ENCODE measurements at places on chromosomes 5 and 9.

- DNase-seq, result no peak
These were observed 66.4 kb upstream of the SPRY4 start for GRCh38 chr5:142391058-142391845.

DNA sequence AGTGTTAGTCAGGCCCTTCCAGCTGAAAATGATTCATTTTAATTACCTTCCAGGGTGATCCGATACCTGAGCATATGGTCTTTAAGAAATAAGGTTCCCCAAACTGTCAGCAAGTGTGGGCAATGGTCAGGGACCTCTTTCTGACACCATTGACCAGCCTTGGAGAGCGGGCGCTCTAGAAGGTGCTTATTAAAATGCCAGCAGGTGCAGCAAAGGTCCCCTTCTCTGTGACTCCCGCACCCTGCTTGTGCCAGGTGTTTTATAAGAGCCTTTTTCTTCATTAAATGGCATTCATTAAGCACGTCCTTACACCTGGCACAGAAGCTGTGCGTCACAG, 85.3 kb downstream of the MVB12B start:
- DNase-seq, result no peak

DNA sequence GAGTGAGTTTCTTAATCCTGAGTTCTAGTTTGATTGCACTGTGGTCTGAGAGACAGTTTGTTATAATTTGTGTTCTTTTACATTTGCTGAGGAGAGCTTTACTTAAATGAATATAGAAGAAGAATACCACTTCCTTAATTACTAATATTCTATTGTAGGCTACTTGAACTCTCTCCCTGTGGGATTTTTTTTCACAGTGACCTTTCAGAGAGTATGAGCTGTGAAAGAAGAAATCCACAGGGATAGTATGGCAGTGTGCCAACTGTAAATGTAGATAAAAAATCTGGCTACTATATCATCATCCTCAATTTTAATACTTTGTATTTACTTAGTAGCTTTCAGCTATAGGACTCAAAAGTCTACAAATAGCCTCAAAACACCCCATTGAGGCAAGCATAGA, 67.3 kb downstream of the COMMD10 start:
- no peak for DNase-seq

DNA sequence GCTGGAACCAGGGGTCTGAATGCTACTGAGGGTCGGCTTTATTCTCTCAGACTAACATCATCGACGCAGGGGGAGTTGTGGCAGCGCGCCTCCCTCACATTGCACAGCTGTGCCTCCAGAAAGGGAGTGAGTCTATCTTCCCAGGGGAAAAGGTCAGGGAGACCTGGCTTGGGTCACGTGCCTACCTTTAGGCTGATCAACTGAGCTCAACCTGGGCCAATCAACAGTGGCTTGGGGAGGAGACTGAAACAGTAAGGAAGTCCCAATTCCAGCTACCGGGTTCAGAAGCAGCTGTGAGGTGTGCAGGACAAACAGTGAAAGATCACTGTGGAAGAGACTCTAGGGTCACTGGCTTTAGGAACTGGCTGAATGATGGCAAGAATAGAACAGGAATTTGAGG, 14.3 kb downstream of the SNX30 start:
- no peak for DNase-seq

- no peak for DNase-seq
These were observed 53.1 kb upstream of the MPDZ start for GRCh38 chr9:13332571-13332970.

GRCh38 chr5:119402555-119402954, 46.7 kb downstream of the TNFAIP8 start:
- no peak for DNase-seq

DNA sequence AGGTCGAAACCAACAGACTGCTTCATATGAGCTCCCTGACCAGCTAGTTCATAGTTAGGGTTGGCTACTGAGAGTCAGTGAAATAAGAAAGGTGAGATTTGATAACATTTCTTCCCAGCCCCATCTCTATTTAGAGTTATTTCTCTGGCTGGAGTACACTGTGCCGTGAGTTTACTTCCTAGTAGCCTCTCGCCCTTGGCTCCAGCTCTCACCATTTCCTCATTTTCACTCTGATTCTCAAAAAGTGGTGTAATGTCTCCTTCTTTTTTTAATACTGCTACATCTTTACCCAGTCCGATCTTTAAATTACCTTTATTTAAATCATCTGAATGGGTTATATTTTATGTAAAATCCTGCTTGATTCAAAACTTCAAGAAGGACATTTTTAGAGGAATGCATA, 100.4 kb upstream of the FAM174A start:
- no peak for DNase-seq

- DNase-seq, result no peak
These were observed 19.1 kb downstream of the ERMP1 start for GRCh38 chr9:5813824-5814223.

DNA sequence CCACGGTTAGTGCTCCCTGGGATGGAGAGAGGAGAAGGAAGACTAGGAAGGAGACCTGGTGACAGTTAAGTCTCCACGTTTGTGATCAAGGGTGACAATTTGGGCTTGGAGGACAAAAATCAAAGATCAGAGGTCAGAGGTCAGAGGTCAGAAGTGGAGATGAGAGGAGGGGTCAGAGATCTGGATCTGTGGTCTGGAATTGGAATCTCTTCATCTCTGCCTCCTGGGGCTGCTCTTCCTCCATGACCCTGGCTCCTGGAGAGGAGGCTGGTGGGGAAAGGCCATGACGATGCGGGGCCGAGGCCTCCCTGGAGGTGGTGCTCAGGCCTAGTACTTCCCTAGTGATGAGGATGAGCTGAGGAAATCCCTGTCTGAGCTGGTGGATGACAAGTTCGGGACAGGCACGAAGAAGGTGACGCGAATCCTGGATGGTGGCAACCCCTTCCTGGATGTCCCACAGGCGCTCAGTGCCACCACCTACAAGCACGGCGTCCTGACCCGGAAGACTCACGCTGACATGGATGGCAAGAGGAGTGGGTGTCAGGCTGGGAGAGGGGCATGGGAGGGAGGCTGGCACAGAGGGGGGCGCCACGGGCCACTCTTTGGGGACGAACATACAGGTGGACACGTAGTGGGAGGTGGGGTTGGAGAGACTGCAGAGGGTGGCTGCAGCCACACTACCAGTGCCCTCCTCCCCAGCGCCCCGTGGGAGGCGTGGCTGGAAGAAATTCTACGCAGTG, 41.0 kb downstream of the PSD2 start:
- no peak for DNase-seq

DNA sequence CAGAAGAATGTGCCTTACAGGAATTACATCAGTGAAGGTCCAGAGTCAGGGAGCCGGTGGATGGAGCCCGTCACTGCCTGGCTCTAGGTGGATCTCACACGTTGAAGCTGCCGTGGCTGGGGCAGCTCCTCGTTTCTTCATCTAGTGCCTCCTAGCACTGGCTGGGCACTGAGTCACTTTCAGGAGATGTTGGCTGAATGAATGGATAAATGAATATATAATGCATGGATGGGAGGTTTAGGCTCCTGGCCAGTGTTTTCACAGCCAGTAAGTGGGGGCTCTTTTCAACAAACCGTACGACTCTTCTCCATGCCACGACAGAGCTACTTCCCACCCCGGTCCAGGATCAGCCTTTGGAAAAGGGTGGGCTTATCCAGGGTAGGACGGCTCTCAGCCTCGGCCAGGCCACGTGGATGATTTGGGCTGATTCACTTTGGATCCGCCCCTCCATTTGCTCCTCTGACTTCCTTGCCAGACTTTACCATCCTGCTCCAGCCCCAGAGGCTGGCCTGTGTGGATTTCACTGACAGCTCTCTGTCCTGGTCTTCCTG, 1.3 kb upstream of the SH3PXD2B start:
- DNase-seq, result no peak

DNA sequence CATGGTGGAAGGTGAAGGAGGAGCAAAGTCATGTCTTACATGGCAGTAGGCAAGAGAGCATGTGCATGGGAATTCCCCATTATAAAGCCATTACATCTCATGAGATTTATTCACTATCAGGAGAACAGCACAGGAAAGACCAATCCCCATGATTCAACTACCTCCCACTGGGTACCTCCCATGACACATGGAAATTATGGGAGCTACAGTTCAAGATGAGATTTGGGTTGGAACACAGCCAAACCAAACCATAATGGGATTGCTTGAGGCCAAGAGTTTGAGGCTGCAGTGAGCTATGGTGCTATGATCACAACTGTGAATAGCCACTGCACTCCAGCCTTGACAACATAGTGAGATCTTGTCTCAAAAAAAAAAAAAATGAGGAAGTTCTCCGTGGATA, 581.8 kb downstream of the TAF11L14 start:
- DNase-seq, result no peak

DNA sequence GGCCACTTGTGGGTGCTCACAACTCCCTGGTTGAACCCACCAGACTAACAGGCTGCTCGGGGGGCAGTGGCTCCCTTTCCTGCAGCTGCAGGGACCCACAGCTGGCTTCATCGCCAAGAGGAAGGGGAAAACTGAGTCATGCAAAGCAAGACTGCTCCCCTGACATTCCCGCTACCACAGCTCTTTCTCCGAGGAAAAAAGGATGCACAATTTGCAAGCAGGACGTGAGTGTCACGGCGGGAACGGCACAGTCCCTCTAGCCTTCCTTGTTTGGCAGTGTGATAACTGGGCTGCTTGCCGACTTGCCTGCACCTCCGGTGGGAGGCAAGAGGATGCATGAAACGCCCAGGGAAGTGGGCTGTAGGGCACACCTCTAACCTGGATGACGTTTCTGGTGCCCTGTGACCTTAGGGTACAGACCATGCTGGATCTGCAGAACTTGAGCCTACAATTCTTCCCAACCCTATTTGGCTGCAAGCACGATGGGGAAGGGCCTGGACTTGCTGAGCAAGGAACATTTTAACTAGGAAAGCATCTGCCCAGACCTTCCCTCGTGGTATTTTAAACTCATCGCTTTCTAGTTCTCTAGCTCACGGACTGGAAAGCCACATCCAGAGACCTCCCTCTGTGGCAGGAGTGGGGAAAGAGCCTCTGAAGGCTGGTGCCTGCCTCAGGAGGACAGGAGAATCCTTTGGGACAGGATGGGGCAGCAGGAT, 7.8 kb downstream of the SH3PXD2B start:
- no peak for DNase-seq

DNA sequence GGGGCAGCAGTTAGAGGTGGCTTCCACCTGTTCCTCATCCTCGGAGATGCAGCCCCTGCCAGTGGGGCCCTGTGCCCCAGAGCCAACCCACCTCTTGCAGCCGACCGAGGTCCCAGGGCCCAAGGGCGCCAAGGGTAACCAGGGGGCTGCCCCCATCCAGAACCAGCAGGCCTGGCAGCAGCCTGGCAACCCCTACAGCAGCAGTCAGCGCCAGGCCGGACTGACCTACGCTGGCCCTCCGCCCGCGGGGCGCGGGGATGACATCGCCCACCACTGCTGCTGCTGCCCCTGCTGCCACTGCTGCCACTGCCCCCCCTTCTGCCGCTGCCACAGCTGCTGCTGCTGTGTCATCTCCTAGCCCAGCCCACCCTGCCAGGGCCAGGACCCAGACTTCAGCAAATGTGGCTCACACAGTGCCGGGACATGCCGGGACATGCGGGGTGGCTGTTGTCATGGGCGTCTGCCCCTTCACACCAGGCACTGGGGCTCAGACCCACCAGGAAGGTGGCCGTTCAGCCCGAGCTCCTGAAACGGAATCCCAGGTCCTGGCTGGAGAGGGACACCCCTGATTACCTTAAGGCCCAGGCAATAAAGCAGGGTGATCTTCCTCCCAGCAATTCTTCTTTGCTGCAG, 841 bp downstream of the CYSRT1 start:
- DNase-seq, result no peak

- no peak for DNase-seq
These were observed 129.6 kb upstream of the PPP1R26 start for GRCh38 chr9:135350003-135350315.

DNA sequence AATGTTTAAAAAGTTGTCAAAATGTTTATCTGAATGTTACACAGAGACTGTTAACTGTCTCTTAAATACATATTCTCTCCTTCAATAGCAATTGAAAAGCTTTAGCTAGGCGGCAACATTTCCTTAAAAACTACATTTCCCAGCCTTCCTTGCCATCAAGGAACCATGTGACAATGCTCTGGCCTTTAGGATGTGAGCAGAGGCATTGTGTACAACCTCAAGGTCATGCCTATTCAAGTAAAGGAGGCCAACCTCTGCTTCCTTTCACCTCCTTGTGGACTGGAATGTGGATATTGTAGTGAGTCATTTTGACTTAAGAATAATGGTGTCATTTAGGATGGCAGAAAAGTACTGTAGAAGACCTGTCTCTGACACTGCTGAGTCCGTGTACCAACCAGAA, 23.7 kb upstream of the MROH2B start:
- no peak for DNase-seq

GRCh38 chr5:136014049-136015002, 14.5 kb upstream of the TGFBI start:
- DNase-seq, result no peak

DNA sequence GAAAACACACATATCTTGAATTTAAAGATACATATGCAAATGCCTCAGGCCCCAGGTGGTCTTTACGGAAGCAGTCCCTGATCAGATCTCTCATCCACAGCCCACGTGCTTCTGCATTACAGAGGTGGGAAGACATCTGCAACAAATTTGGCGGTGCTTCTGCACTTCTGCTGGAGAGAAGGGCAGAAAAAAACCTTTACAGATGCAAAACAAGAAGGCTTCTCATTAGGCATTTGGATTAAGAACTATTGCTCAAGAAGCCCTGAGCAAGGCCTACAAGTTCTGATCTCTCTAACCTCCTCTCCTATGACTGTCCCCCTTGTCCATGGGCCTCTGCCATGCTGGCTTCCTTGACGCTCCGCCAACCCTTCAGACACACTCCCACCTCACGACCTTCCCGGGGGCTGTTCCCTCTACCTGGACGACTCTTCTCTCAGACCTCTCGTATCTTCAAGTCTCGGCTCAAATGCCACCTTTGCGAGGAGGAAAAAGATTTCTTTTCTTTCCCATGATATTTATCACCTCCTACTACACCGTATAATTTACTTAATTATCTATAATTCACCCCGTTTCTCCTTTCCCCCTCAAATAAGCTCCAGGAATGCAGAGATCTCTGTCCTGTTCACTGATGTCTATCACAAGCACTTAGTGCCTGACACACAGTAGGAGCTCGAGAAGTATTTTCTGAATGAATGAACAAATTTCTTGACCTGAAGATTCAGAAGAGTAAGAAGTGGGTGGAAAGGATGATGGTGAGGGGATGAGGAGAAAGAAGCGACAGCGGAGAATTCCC, 1.1 kb downstream of the MTMR12 start:
- no peak for DNase-seq

DNA sequence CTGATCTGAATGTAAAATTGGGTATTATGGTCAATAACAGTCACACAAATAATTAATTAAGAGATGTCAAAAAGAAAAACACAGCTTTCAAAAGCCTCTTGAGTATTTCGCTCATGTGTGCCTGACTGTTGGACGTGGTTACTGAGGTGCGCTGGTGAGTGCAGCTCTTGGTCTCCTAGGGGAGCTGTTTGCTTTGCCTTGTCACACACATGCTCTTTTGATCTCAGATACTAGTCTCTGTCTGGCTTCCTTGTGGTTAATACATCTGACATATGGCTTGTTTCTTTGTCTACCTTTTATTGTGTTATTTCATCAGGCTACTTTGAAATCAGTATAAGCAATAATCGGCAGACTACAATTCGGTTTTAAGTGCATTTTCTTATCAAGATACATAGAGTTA, 51.5 kb downstream of the PCSK1 start:
- DNase-seq, result no peak

All from stimulated activated CD4-positive, alpha-beta T cell treated with anti-CD3 and anti-CD28 coated beads, Interleukin-4, amount 100 ng/mL, for 48 hours (primary cell).